ENCODE measurements at places on chromosomes 12 and 14.

DNA sequence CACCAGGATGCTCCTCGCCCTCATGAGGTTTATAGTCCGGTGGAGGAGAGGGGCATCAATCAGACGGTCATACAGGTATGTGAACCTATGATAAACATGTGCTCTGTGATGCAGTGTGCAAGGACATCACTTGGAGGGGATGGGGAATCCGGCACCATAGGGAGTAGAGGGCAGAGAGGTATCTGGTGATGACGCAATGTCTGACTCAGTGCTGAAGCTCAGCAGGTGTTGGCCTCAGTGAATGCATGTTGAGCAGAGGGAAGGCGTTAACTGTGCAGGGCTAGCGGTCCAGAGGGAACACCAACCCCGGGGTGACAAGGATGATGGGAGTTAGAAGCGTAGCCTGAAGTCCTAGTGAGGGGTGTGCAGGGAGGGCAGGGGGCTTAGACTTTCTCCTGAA lies 200.9 kb downstream of the TMEM132C start:
- DNase-seq = no peak

DNA sequence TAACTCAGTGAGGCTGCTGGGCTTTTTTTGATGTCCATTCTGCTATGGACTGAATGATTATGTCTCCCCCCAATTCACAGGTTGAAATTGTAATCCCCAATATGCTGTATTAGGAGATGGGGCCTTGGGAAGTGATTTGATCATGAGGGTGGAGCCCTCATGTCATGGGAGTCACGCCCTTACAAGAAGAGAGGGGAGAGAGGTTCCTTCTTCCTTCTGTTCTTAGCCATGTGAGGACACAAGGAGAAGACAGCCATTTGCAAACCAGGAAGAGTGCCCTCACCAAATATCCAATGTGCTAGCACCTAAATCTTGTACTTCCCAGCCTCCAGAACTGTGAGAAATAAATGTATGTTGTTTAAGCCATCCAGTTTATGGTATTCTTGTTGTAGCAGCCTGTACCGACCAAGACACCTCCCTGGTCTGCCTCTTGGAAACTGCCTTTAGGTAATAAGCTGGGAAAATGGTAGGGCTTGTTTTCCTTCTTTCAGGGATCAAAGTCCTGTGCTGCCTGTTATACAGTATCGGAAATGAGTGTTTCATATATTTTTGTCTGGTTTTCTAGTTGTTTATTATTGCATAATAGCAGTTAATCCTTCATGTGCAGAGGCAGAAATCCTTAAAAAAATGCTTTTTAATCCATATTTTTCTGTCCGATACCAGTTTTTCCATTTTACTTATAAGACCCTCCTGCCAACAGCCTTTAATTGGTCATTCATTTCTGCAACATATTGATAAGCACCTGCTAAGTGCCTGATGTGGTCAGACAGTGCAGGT lies 16.3 kb downstream of the BORCS5 start:
- DNase-seq = no peak

DNA sequence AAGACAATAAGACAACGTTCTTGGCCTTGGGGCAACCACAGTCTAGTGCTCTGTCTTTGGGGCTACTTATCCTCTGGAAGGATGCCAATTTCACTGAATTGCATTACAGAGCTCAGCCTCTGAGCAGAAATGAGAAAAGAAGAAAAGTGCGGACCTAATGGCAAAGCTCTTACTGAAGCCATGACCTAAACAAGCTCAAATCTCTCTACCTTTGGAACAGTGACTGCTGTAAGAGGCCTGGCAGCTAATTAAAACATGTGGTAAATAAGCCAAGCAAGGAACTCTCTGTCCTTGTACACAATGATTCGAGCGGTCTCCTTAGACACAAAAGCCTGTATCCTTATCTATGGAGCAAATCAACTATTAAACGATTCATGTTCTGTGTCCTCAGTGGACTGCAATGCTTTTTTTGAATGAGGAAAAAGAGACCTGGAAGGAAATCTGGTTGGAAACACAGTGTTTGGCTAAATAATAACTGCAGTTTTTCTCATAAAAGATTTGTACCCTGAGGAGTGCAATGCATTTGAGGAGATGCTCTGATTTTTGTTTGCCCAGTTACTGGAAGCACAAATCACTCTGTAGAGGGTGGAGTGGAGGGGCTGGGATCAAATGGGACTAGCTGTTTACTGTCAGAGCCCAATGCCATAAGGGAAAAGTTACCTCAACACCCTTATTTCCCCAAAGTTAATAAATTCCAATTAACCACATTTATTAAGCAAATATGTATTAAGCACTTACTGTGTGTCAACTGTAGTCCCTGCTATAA lies 113.9 kb downstream of the NDUFA12 start:
- DNase-seq = no peak

DNA sequence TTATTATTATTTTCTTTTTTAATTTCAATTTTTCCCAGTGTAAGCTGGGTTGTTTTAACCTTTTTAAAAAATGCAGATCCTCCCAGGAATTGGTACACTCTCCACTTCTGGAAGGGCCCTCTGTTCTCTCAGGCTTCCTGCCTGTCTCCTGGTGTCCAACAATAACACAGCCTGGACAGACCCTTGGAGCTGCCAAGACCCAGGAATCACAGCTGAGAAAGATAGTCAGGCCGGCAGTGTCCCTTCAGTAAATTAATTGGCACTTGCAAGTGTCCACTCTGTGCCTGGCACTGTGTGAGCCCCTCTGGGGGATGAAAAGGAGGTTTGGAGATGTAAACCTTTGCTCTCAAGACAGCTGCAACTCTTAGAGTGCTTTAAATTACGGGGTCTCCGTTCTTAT lies 113.3 kb downstream of the SMOC1 start:
- no peak for DNase-seq

- no peak for DNase-seq
These were observed 88.4 kb downstream of the BORCS5 start for GRCh38 chr12:12445165-12445881.

GRCh38 chr14:60107477-60107876 lies 15.8 kb downstream of the PCNX4 start:
- DNase-seq = no peak

- no peak for DNase-seq
These were observed 172.6 kb downstream of the PAX9 start for GRCh38 chr14:36834293-36834692.

GRCh38 chr12:112836736-112837628 lies 45.4 kb downstream of the RPH3A start:
- DNase-seq = no peak

GRCh38 chr14:32512813-32513212 lies 183.7 kb downstream of the AKAP6 start:
- DNase-seq = no peak

DNA sequence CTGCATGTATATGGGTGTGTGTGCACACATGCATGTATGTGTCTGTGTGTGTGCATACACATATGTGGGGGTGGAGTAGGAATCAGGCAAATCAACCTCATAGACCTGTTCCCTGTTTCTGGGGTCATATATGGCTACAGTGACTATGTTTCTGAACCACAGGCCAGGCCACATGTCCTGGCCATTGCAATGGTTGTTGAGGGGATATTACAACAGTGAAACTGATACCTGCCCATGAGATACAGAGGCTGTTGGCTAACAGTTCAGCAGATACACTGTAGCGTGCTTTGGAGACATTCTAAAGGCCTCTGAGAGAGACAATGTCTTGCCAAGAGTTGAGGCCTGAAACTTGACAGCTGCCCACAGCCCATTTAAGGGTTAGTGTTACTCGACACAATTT lies 47.3 kb upstream of the FOS start:
- no peak for DNase-seq

DNA sequence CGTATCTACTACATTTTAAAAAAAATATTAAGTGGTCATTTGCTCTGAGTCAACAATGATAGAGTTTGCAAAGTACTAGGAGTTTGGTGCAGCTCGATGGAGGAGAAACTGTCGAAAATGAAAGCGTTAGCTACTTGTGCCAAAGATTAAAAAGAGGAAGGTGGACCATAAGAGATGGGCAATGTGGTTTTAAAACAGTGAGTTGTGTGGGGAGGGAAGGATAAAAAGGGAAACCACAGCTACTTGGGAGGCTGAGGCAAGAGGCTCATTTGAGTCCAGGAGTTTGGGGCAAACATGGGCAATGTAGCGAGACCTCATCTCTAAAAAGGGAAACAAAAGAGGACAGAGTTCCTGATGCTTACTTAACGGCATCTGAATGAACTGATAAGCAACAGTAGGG lies 18.2 kb upstream of the STRAP start:
- no peak for DNase-seq

GRCh38 chr12:114440270-114441038 lies 34.5 kb upstream of the TBX5 start:
- DNase-seq = no peak

DNA sequence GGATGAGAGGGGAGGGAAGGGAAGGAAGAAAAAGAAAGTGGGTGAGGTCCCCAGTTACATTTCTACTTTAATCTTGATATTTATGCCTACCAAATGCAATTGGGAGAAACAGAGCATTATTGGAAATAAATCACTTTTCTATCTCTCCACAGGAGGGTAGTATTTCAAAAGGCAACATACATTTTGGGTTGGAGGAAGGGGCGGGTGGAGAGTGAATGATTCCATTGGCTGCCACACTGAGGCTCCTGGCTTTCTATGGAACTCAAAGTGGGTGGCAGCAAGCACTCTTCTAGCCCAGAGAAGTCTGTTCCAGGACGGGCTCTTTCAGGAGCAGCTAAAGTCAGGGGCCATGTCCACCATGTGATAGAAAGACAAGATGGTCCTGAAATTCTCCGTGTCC lies 441.3 kb downstream of the DAD1 start:
- DNase-seq = no peak

- no peak for DNase-seq
These were observed 138.6 kb upstream of the MDM1 start for GRCh38 chr12:68470664-68471328.

GRCh38 chr12:132342251-132343227 lies 13.2 kb upstream of the GALNT9 start:
- DNase-seq = no peak

- DNase-seq = no peak
These were observed 4.6 kb downstream of the NYNRIN start for GRCh38 chr14:24403294-24403998.

GRCh38 chr12:49108958-49109404 lies 1.7 kb downstream of the LMBR1L start:
- no peak for DNase-seq

GRCh38 chr12:71158361-71158882 lies 623 bp upstream of the TSPAN8 start:
- DNase-seq = no peak

DNA sequence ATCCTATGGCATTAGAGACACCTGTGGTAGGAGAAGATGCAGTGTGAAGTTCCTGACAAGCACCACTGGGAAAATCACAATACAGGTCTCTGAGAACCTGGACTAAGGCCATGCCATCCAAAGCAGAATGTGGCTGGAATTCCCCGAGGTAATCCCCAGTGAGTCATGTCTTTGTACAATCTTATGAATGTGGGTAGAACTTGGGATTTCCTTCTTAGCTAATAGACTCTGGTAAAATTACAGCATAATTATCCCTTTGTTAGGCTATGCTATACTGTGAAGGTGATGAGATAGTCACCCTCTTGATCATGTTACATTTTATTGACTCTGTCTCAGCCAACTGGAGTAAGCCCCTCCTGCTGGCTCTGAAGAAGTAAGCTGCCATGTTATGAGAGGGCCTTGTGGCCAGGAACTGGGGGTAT lies 224.3 kb upstream of the DCN start:
- peak; percentile 100 for DNase-seq

- DNase-seq = no peak
These were observed 196.1 kb upstream of the FLRT2 start for GRCh38 chr14:85333841-85334240.

DNA sequence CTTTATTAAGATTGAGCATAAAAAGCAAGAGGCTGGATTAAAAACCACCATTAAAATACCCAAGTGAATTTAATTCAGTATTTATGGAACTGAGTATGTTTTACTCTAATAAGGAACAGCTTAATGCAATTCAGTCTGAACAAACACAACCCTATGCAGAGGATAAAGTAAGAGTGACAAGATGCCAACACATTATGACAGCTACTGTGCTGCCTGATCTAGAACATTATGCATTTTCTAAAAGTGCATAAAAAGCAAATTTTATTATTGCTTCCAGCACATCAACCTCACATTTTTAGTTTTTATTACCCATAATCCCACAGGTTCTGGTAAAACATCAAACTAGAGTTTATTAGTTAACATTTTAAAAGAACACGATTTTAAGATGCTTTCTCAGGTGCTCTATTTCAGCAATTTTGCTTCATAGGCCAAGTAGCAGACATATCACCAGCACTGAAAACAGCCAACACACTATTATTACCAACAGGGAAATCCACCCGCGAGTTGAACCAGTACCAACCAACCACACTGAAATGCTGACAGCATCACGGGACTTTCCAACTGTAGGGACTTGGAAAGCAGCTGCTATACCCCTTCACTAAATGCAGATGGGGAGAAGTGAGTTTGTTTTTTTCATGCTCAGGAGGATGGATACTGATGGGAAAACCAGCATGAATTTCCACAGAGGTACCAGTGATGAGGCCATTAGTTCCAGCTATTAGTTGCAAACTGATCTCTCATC lies 372.1 kb downstream of the KCNH5 start:
- DNase-seq = no peak

DNA sequence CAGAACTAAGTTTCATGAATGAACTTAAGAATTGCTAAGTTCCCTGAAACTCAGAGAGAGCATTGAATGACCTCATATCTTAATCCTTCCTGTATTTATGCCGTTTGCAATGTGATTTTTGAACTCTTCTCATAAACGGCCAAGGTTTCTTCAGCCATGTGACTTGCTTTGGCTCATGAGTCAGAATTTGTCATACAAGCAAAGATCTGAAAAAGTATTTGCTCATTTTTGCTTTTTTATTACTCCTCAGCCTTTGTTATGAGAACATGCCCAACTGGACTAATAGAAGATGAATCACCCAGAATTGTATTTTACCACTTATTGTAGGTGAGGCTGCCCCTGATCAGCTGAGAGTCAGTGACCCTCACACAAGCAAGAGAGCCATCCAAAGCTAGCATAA lies 693.8 kb downstream of the BCL11B start:
- no peak for DNase-seq

GRCh38 chr12:53299101-53299453 lies 418 bp upstream of the MYG1 start:
- DNase-seq = peak; percentile 61

- no peak for DNase-seq
These were observed 93.9 kb downstream of the CALM1 start for GRCh38 chr14:90490720-90491050.

DNA sequence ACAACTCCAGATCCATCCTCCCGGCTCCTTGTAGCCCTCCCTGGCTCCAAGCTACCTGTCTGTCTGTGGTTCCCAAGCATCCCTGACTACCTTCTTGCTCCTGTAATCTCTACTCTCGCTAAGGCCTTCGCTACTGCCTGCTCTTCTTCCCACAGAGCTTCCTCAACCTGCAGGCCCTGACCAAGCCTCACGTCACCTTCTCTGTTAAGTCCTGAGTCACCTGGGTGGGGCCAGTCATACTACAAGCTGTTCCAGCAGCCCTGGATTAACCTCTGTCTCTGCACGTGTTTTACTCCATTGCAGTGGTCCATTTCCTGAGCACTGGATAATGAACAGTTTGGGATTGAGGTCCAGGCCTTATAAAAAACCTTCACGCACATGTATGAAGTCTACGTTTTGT lies 770.7 kb downstream of the BCL11B start:
- no peak for DNase-seq
